CD8-positive, alpha-beta T cell (primary cell): ENCODE measurements at places on chromosomes 2 and 18. TPM values are rescaled to one million over a fixed set of nuclear protein-coding genes. Genes with fewer than 3 reads are reported as not detected.

GRCh38 chr2:14420851-14421250 is 211.7 kb upstream of the LRATD1 start:
- no peak for DNase-seq

DNA sequence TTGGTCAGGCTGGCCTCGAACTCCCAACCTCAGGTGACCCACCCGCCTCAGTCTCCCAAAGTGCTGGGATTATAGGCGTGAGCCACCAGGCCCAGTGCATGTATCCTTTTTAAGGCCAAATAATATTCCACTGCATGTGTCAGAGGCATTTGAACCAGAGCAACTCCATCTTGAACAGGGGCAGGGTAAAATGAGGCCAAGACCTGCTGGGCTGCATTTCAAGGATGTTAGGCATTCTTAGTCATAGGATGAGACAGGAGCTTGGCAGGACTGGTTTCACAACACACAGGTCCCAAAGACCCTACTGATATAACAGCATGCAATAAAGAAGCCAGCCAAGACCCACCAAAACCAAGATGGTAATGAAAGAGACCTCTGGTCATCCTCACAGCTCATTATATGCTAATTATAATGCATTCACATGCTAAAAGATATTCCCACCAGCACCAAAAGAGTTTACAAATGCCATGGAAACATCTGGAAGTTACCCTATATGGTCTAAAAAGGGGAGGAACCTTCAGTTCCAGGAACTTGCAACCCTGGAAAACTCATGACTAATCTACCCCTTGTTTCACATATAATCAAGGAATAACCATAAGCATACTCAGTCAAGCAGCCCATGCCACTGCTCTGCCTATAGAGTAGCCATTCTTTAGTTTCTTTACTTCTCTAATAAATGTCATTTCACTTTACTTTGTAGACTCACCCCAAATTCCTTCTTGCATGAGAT is 204.6 kb downstream of the RAB3GAP1 start:
- no peak for DNase-seq

GRCh38 chr2:158325031-158325781 is 131.3 kb downstream of the CCDC148 start:
- DNase-seq: no peak

The MC4R gene
- not detected for total RNA-seq

The OTOS gene
- not detected for total RNA-seq
